ENCODE measurements at places on chromosomes 4 and X.

- DNase-seq: no peak
These were observed 53.6 kb downstream of the KLHL13 start for GRCh38 chrX:118062817-118063615.

GRCh38 chr4:111213531-111213930 lies 590.7 kb upstream of the PITX2 start:
- DNase-seq: no peak

- DNase-seq: no peak
These were observed 2049.7 kb downstream of the ARAP2 start for GRCh38 chr4:34194585-34194984.

DNA sequence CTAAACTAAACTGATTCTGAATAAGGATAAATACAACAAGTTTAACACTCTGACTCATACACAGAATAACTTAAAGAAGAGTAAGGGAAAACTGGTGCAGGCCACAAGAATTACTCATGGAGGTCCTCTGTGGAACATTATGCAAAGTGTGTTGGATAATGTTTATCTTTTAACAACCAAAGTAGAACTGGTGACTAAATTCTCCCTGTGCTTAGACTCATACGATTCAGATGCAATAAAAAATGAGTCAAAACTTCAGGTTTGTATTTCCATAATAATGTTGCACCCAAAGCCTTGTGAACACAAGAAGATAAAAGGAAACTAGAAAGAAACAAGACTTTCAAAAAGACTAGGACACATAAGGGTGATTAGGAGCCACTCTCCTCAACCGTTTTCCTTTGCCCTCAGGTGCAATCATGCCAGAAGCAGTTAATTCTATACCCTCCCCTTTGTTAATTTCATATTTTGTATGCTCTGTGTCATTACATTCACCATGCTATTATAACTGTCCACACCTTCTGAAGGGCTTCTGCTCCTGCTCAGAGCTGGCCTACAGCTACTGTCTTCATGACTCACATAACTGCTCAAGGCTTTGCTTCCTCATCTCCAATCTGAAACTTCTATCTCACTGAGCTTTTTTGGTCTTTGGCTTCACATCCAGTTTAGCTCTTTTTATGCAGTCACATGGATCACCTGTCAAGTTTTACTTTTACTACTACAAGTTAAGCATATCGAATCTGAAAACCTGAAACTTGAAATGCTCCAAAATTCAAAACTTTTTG lies 60.2 kb downstream of the KCNIP4 start:
- DNase-seq: no peak

- no peak for DNase-seq
These were observed 1.3 kb downstream of the TMEM165 start for GRCh38 chr4:55397126-55397436.

DNA sequence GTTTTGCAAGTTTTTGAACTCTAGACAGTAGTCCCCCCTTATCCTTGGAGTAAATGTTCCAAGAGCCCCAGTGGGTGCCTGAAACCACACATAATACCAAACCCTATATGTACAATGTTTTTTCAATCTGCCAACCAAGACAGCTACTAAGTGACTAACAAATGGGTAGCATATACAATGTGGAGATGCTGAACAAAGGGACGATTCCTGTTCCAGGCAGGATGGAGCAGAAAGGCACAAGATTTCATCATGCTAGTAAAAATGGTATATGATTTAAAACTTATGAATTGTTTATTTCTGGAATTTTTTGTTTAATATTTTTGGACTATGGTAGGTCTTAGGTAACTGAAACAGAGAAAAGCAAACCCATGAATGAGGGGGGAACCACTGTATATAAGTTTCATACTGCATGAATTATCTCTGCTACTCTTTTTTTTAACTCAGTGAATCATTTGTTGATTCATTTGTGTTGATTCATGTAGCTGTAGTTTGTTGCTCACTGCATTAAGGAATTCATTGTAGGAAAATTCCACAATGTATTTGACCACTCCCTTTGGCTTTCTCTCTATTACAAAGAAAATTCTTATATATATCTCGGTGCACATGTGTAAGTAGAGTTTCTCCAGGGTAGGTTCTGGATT lies 21.9 kb upstream of the ANXA3 start:
- no peak for DNase-seq

DNA sequence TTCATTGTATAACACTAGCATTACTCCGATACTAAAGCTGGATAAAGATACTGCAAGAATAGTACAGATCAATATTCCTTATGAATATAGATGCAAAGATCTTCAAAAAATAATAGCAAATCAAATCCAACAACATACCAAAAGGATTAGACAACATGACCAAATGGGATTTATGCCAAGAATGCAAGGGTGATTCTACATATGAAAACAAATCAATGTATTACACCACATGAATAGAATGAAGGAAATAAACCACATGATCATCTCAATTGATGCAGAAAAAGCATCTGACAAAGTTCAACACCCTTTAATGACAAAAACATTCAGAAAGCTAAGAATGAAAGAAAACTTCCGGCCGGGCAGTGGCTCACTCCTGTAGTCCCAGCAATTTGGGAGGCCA lies 42.8 kb downstream of the CUL4B start:
- DNase-seq: no peak

- no peak for DNase-seq
These were observed 59.1 kb downstream of the LUZP4 start for GRCh38 chrX:115348446-115349225.

DNA sequence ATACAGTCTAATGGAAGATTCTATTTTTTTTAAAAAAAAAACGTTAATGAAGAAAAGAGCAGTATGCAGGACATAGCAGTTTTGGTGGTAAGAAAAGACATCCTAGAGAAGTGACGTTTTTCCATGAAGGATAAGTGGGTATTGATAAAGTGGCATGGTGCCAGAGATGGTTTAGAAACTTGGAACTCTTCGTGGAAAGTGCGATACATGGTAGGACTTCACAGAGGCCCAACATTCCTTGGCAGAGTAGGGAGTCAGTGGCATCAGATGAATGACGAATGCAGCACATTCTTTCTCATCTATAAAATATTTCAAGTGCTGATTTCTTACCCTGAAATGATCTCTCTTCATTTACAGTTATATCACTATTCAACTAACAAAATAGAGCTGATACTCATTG lies 298.7 kb downstream of the CCSER1 start:
- DNase-seq: no peak

Measured in NCI-H2081 (cell line).